Anterior cingulate cortex (tissue), 58 donors: ENCODE measurements at places on chromosomes 2 and 18.

- no peak for DNase-seq
Measured at GRCh38 chr18:34003687-34004086, 221.0 kb downstream of the NOL4 start.

DNA sequence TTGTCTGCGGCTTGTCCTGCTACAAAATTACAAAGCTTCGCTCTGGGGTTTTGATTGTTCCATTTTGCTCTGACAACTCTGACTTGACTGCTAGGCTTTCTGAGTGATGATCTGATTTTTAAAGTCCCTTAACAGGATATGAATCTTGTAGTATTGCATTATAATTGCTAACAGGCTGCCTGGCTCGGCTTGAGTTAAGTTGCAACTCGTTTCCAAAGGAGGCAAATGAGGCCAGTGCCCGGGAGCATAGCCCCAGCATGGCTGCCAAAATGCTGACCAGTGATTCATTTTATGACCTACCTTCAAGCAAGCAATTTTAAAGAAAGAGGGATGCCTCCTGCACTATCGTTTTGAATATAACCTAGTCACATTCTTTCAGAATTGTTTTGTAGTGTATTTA is 135.4 kb downstream of the COL6A3 start:
- DNase-seq = no peak

DNA sequence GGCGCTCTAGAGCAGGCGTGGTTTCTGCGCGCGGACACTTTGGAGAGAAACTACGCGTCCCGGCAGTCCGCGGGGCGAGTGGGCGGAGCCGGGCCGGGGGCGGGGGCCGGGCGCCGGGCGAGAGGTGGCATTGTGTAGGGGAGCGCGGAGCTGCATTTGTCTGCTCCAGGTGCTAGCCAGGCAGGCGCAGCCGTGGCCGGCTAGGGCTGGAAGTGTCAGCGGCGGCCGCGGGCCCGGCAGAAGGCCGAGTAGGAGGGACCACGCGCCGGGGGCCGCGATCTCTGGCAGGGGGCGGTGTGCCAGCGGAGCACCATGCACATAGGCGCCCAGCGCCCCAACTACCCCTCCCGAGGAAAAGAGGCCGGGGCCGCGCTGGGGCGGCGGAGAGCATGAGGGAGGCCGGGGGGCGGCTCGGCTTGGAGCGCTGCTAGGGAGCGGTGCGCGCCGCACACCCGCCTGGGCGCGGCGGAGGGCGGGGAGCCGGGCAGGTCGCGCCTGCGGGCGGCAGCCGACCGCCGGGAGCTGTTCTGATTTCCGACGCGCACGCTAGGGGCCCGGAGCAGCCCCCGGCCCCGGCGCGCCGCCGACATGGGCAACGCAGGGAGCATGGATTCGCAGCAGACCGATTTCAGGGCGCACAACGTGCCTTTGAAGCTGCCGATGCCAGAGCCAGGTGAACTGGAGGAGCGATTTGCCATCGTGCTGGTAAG is at the start of gene FMNL2:
FMNL2 (plus strand) TSS at position 159 of the 710 bp plus-strand sequence.
- DNase-seq = peak; percentile 76

DNA sequence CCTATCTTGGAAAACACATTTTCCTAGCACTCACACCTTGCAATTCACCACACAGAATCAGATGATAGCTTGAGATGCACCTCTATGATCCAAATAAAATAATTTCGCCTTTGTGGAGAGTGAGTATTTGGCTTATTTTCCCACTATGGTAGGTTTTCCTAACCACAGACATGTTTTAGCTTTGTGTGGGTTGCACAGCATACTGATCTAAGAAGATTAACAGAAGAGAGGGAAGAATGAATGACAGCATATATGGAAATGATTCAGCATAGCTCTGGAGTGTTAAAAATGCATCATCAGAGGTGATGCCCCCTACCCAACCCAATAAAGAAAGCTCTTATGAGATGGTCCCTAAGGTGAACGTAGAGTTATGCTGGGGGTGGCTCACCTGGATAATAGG is 72.5 kb downstream of the GCA start:
- no peak for DNase-seq

DNA sequence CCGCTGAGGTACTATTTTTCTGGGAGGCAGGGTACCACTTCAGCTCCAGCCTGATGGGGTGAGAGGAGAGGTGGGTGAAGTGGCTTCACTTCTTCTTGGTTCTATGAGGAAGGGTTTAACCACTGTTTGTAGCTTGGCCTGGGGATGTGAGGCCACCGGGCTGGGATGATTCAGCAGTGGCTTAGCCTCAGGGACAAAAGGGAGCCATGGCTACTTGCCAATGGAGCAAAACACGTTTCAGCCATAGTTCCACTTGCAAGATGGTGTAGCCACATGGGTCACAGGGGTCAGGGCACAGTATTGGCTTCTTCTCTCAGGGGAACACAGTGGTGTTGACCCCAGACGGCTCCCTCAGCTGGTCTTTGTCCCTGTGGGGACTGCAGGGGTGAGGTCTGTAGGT is 14.9 kb downstream of the ZDBF2 start:
- no peak for DNase-seq

GRCh38 chr2:100981011-100981410 is 21.1 kb upstream of the RPL31 start:
- DNase-seq = no peak

- no peak for DNase-seq
Measured at GRCh38 chr2:96987301-96987909, 1.0 kb upstream of the FAM178B start.

- no peak for DNase-seq
Measured at GRCh38 chr2:12543076-12543977, 173.4 kb upstream of the TRIB2 start.

GRCh38 chr2:54924121-54924520 is 126.1 kb downstream of the RTN4 start:
- DNase-seq = no peak

GRCh38 chr2:80246534-80246933 is 58.0 kb downstream of the LRRTM1 start:
- DNase-seq = no peak

DNA sequence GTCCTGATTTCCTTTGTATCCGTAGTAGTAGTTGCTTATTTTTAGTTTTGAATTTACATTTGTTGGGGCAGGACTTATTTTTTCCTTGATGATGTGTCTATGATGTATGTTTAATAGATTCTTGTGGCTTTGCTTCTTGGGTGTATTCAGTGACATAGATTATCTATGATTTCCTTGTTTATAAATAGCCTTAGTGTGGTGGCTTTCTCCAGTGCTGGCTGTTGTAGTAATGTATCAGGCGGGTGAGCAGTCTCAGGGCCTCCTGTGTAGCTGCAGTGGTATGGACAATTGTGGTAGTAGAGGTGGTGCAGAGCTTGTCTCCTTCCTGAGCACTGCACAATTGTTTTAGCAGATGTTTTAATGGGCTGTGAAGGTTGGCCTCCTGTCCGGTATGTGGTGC is 60.5 kb downstream of the SMCHD1 start:
- DNase-seq = no peak

DNA sequence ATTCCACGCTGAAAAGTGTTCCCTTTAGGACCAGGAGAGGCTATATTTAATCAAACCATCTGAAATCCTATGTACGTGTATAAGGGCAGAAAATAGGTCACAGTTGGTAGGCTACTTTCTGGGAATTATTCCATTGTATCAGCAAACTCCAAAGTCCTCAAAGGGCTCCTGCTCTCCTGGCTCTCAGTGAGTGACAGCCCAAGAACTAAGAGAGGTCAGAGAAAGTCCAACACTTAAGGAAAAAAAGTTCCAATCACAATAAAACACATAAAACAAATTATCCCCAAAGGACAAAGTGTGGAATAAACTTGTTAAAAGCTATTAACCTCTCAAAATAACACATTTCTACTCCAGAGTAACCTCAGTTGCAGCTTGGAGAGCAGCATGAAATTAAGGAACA is 183.3 kb downstream of the SLC8A1 start:
- DNase-seq = no peak

GRCh38 chr18:10164271-10165071 is 250.7 kb downstream of the VAPA start:
- DNase-seq = no peak

DNA sequence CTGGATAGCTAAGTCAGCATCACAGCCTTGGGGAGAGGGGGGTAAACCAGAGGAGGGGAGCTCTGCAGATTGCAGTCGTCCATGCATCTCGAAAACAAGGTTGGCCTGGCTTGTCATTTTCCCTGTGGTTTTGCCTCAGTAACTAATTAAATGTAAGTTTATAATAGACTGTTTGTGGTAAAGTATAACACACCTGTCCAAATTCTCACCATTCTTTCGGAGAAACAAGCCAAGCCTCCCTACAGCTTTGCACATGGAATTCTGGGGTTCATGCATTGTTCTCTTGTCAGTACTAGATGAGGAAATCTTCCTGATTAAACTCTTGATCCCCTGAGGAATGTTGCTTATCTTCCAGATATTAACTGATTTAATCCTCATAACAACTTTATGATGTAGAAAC is 1065.2 kb upstream of the FAM98A start:
- no peak for DNase-seq

DNA sequence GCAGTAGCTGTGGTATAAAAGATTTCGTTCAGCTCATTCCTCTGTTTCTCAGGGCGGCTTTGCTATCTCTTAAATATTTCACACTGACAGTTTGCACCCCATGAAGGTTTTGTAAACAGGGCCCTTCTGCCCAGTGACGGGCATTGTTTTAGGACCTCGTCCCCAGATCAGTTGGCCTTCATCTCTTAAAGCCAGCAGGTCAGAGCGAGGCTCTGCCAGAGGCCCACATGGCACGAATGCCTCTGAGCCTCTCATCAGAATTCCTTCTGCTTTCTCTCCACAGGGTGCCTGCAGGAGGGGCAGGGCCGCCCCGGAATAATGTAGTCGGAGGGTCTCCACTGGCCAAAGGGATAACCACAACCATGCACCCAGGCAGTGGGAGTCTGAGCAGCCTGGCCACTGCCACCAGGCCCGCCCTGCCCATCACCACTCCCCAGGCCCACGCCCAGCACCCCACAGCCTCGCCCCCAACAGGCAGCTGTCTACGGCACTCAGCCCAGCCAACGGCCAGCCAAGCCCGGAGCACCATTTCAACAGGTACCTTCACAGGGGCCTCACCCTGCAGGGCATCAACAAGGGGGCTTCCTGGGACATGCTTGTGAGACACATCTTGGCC is 177.0 kb downstream of the SEPTIN10 start:
- DNase-seq = no peak

DNA sequence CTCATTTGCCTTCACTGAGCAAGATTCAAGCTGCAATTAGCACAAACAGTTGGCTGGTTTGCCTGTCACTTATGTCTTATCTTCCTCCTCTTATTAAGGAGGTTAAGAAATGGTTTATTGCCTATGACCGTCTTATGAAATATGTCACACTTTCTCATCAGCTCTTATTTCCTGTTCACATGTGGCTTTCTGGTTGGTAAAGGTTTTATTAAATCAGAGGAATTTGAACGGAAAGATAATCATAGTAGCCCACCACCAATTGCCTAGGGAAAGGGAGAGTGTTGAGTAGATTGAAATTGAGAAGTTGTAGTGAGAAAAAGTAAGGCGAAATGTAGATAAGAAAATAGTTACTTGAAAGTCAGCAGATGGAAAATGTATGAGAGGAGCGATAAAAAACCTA is 4.2 kb upstream of the IL1R1 start:
- no peak for DNase-seq

DNA sequence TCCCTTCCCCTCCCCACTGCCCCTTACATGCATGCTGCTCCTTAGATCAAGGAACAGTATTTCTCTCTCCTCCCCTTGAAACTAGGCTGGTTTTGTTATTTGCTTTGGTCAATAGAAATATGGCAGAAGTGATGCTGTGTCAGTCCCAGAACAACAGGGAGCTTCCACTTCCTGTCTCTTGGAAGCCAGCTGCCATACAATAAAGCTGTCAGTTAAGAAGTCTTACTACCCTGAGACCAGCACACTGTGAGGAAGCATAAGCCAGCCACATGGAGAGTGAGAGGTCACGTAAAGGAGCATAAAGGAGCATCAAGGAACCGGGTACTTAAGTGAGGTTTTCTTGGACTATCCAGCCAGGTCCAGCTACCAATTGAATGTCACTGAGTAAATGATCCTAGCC is 126.6 kb downstream of the NOL4 start:
- no peak for DNase-seq

GRCh38 chr2:99727199-99727598 is 237.4 kb upstream of the REV1 start:
- no peak for DNase-seq

DNA sequence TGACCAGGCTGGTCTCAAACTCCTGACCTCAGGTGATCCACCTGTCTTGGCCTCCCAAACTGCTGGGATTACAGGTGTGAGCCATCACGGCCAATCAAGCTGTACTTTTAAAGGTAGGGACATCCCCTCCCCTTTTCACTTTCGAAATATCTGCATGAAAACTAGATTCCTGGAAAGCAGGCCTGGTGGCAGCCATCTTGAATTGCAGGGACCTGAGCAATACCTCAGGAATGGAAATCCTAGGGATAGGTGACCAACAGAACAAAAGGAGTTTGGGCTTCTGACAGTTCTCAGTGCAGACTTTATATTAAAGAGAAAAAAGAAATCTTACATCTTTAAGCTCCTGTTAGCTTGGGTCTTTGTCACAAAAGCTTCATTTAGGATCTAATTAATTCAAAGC is 62.6 kb downstream of the KLF7 start:
- DNase-seq = no peak

DNA sequence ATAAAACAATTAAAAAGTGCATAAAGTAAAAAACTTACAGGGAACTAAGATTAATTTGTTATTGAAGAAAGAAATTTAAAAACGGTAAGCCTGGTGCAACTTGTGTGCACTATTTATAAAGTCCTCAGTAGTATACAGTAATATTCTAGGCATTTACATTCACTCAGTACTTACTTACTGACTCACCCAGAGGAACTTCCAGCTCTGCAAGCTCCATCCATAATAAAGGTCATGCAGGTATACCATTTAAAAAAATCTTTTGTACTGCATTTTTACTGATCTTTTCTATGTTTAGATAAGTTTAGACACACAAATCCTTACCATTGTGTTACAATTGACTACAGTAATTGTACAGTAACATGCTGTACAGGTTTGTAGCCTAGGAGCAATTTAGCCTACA is 51.5 kb upstream of the NXPH2 start:
- DNase-seq = no peak

- no peak for DNase-seq
Measured at GRCh38 chr18:59419386-59419785, 60.3 kb upstream of the LMAN1 start.

DNA sequence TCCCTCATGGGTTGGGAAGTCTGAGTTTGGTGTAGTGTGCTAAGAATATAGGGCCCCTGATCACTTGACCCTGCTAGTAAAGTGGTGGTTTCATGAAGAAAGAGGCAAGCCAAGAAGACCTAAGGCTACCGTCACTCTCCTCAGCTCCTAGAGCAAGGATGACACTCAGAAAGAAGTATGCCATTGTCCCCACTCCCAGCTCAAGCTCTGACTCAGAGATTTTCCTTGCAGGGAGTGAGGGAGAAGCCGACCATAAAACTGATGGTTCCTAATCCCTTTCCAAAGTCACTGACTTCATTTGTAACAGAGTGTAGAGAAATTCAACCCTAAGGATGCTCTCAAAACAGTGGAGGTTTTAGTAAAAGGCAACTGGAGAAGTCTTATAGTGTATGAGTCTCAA is 80.9 kb downstream of the ICA1L start:
- no peak for DNase-seq

DNA sequence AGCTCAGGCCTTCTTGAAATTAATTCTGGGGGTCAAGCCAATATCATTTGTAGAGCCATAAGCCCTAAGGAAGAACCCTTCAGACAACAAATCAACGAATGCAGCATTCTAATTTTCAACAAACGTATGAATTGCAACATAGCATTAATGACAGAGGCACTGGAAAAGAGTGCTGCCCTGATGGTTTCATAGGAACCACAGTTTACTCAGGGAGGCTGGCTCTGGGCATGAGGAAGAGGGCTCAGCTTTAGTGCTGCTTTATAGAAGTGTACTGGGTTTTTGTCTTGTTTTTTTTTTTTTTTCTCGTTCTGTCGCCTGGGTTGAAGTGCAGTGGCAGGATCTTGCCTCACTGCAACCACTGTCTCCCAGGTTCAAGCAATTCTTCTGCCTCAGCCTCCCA is 36.1 kb upstream of the CAB39 start:
- no peak for DNase-seq
